HS-27A (cell line): ENCODE measurements at places on chromosomes 5 and 9.

DNA sequence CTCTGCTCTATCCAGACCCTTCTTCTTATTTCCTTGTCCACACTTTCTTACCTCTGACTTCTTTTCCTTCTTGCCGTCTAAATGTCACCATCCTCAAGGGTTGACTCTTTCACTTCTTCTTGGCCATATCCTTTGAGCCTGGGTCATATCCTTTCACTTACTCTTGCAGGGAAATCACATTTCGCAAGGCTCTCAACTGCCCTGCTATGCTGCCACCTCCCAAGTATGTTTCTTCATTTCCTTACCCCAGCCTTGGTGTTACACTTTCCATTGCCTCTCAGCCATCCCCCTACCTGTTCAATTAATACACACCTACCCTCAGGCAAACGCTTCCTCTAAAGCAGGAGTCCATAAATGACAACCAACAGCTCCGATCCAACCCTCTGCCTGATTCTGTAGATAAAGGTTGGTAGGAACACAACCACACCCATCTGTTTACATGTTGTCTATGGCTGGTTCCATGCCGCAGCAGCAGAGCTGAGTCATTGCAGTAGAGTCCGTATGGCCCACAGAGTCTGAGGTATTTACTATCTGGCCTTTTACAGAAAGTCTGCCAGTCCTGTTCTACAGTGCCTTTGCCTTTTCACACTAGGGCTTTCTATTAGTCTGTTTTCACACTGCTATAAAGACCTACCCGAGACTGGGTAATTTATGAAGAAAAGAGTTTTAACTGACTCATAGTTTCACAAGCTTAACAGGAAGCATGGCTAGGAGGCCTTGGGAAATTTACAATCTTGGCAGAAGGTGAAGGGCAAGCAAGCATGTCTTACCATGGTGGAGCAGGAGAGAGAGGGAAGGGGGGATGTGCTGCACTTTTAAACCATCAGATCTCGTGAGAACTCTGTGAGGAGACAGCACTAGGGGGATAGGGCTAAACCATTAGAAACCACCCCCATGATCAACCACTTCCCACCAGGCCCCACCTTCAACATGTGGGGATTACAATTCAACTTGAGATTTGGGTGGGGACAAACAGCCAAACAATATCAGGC lies 97.9 kb downstream of the SV2C start:
- no peak for DNase-seq

DNA sequence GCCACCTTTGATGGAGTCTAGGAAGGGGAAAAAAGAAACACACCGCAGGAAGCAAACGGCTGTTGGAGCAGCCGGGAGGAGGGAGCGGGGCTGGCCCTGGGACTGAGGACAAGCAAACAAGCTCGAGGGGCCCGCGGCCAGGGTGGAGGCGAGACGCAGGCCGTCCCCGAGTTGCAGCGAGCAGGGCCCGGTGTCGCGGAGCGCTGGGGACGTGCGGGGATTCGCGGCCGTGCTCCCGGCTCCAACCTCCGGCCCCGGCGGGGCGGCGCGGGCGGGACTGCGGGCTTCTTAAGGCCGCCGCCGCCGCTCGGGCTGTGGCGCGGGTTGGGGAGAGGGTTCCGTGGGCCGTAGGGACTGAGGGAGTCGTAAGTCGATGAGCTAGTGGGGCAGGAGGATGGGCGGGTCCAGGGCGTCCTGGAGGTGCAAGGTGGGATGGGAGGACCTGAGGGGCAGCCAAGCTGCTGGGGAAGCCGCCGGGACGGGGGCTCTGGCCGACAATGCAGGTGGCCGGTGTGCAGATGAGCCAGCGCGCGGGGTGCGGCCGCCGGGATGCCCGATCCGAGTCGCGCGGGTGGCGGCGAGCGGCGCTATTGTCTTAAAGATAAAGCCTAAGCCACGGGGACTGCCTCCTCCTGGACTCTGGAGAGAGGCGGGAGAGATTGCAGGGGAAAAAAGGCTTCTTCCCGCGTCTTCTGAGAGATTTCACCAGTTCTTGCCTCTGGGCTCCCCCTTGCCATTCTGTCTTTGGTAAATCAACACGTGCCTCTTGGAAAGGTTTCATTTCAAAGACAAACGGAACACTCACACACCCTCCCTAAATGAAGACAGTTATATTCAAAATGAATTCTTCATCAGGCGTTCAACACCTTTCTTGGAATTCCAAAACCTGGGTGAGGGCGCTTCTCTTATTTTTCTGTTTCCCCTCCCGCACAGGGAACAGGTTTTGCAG lies 1.6 kb upstream of the HAPLN1 start:
- DNase-seq: no peak

- no peak for DNase-seq
Observed at GRCh38 chr5:74109344-74109743, 483.3 kb downstream of the ARHGEF28 start.

DNA sequence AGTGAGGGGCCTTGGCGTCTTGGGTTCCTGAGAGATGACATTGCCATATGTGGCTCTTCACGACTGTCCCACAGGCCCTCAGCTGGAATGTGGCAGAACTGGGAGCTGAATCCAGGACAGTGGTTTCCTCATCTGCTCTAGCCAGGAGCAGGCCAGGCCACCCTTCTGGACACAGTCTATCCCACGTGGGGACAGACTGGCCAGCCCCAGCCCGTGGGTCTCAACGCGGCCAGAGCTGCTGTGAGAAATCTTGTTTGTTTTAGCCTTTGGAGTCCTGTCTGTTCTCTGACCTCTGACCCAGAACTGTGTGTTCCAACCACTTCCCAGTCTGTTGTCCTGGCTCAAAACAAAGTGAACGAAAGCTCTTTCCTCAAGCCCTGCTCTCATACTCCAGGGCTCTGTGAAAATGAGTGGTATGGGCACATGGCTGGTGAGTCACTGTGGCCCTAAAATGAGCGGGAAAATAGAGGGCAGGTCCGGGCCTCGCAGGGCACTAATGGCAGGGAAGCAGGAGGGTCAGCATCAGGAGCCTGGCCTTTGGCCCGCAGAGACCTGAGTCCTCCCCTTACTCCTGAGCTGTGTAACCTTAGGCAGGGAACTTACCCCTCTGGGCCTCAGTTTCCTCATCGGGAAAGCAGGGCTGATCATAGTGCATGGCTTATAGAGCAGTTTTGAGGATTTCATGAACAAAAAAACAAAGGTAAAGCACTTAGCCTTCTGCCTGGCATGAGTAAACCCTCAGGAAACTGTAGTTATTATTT lies 34.8 kb upstream of the GLRX start:
- no peak for DNase-seq
